ENCODE measurements at places on chromosomes 16 and 17.

GRCh38 chr17:70976447-70976846 lies 807.1 kb downstream of the KCNJ2 start:
- no peak for DNase-seq

DNA sequence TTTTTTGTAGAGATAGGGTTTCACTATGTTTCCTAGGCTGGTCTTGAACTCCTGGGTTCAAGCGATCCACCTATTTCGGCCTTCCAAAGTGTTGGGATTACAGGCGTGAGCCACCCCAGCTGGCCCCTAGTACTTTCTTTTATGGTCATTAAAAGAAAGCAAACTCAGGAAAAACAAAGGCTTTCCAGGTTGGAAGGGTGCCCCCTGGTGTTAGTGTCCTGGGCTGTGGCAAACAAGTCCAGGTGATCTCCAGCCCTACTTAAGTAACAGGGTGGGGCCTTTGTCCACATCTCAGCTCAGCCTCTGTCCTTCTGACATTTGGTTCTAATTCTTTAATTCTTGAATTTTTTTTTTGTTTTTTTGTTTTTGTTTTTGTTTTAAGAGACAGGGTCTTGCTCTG lies 6.9 kb downstream of the IGFBP4 start:
- DNase-seq, result no peak

GRCh38 chr16:27195941-27196595 lies 7.3 kb upstream of the KDM8 start:
- no peak for DNase-seq

GRCh38 chr16:78576941-78577340 lies 477.5 kb downstream of the WWOX start:
- DNase-seq, result peak; percentile 3

GRCh38 chr16:86259499-86259898 lies 250.8 kb upstream of the FOXF1 start:
- DNase-seq, result no peak

DNA sequence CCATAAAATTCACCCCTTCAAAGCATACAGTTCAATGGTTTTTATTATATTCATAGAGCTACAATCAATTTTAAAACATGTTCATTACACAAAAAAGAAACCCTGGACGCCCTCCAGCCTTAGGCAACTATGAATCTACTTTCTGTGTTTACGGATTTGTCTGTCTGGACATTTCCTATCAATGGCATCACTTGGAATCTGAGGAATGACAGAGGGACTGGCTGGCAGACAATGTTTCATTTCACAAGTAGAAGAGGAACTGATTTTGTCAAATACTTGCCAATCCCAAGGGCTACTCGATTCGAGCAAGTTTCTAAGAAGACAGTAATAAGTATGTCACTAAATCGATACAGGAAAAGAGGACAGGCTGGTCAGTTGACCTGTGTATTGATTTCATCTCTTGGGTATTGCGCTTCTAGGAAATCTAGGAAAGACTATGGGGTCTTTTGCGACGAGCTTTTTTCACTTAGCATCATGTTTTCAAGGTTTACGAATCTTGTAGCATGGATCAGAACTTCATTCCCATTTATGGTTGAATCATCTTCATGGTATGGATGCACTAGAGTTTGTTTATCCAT lies 56.6 kb downstream of the RGS9 start:
- DNase-seq, result no peak
